ENCODE measurements at places on chromosomes 2 and 18. TPM values are rescaled to one million over a fixed set of nuclear protein-coding genes. Genes with fewer than 3 reads are reported as not detected.
A peak's percentile ranks its signal among the peaks of the same experiment; 100 is the strongest.

Gene NIF3L1
- 18.7 TPM for total RNA-seq

DNA sequence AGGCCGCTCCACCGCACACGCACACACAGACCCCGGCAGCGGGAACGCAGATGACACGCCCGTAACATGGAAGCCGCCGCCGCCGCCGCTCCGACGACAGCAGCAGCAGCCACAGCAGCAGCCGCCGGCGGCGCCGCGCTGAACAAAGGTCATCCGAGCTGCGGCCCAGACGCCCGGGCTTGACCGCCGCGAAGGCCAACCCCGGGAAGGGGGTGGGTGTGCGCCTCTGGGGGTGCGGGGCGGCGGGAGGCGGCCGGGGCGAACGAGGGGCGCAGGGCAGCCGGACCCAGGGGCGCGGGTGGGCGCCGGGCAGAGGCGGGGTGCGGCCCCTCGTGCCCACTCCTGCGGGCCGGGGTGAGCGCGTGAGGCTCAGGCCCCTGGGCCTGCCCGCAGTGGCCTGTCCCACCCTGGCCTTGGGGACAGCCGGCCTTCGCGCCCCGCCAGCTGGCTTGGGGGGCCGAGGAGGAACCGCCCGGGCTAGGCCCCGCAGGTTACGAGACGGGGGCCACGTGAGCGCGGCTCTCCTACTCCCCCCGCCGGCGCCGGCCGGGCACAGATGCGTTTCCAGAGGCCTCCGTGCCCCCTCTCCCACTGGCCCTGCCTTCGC lies 1.0 kb upstream of the ZNF532 start:
- DNase-seq: no peak
- peak overlapping the region; percentile 100 for H3K27ac ChIP-seq
- H3K36me3 ChIP-seq: no peaks in the 10 kb centered on the region
- H3K4me1 ChIP-seq: peaks cover 86% of the 10 kb centered on the region
- H3K27me3 ChIP-seq: no peaks in the 10 kb centered on the region

- no peak overlapping the region for H3K4me3 ChIP-seq
- H3K27me3 ChIP-seq: no peaks in the 10 kb centered on the region
- no peaks in the 10 kb centered on the region for H3K36me3 ChIP-seq
- no peak for DNase-seq
- no peak overlapping the region for H3K27ac ChIP-seq
These were observed 52.7 kb upstream of the UBXN4 start for GRCh38 chr2:135688978-135689377.

DNA sequence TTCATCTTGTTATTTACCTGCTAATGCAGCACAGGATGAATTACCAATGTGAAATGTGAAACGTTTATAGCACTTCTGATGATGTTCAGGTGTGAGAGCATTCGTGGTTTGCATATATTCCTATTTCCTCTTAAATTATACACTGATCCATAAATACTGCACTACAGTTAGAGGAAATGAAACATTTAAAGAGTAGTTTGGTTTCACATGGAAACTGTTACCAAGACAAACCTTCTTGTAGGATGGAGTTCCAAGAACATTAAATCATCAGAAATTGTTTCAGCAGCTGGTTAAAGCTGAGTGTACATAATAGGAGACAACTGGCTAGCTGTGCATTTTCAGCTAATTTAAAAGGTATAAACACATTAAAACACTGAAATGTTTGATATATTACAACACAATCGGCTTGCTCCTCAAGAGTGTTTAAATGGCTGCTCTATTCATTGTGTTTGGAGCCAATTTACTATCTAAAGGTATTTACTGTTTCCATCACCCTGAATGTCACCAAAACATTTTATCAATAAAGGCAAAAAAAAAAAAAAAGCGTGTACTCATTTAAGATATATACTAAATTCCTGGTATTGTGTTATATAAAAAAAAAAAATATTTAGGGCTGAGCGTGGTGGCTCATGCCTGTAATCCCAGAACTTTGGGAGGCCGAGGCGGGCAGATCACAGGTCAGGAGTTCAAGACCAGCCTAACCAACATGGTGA lies 100.6 kb downstream of the DYM start:
- no peaks in the 10 kb centered on the region for H3K36me3 ChIP-seq
- H3K4me1 ChIP-seq: peaks cover 14% of the 10 kb centered on the region
- H3K4me3 ChIP-seq: no peak overlapping the region
- no peaks in the 10 kb centered on the region for H3K27me3 ChIP-seq
- no peak overlapping the region for H3K27ac ChIP-seq
